ENCODE measurements at places on chromosomes 4 and X.

DNA sequence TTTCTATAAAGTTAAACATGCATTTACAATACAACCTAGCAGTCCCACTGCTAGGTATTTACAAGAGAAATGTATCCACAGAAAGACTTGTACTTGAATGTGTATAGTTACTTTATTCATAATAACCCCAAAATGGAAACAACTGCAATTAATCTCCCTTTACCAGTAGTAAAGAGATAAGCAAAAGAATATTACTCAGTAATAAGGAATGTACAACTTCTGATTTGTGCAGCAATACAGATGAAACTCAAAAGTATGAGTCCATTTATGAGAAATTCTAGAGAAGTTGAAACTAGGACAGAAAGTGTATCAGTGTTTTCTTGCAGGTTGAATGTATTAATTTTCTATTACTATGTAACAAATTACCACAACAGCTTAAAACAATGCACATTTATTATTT is 15.2 kb downstream of the USP53 start:
- no peak for DNase-seq

DNA sequence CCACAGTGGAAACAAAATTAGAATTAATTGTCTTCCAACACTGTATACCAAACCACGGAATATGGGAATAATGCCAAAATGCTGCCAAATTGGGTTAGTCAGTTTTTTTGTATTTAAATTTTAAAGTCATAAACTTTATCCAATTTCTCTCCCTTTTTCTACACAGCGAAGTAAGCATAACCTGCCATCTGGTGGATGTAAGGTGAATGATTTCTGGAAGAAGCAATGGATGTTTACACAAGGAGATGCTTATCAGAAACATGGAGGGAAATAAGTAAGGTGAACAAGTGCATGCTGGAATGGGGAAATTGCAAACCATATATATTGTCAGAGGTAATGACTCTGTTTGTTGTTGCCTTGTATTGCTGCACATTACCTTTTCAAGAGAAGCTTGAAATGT is 691.9 kb downstream of the TECRL start:
- DNase-seq = no peak

- no peak for DNase-seq
These were observed 17.2 kb upstream of the SH3TC1 start for GRCh38 chr4:8181844-8182243.

- peak; percentile 30 for DNase-seq
These were observed 128.5 kb upstream of the ARX start for GRCh38 chrX:25144043-25144940.

DNA sequence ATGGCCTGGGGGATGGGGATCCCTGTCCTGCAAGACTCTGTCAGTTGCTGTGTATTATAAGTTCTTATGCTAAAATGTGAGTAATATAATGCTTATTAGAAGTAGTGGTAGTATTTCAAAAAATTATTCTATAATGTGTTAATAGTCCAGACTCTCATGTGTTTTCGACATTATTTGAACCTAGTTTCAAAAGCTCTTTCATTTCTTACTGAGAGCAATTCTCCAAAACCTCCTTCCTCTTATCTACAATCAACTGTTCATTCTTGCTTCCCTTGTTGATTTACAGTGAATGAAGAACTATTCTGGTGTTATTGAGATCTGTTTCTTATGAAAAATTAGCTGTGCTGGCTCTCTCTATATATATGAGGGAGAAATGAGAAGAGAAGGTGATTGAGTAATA is 32.9 kb upstream of the PTPN13 start:
- DNase-seq = no peak

DNA sequence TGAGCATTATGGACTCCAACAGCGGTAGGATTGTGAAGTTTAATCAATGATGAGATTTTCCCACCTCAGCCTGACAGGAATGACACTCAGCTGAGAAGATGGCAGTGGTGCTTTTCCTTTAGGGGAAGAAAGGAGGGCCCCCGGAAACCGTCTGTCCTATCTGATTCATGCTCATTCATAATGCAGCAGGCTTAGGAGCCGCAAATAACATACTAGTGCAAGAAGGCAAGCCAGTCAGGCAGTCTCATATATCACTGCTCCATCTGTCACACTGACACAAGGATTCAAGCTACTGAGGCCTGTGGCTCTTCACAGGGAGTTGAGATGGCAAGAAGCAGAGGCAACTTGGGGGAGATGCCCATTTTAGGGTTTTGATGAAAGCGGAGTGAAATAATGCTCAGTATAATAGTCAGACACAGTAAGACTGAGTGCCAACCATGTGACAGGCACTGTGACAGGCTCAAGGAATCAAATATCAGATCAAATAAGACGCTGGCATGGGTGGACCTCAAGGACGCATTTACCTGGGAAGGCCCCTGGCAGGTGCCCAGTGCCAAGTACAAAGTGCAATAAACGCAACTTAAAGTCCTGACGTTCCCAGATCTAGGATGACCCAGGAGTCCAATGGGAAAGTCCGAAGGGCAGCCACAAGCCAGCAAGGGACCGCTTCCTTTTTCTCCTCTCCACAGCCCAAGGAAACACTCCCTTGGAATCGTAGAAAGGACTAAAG is 63.4 kb downstream of the FHDC1 start:
- DNase-seq = no peak
